ENCODE measurements at places on chromosomes 6 and 20.

DNA sequence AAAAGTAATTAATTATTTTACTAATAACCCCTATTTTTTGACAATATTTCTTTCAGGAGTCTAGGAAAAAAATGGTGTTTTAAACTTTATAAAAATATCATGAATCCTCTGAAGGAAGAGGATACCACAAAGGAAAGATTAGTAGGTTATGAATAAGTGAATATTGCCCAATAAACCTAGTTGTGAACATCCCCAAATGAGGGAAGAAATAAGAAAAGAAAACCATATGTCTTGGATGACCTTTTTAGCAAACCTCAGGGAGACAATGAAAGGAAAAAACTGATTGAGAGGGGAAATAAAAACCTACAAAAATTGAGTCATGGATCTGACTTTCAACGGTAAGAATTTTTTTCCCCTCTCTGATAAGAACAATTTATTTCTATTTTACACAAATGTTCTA, 34.4 kb downstream of the TENT5A start:
- H3K4me3 ChIP-seq = no peak overlapping the region
- peaks cover 6% of the 10 kb centered on the region for H3K4me1 ChIP-seq
- DNase-seq = no peak
- H3K36me3 ChIP-seq = no peaks in the 10 kb centered on the region
- no peak overlapping the region for H3K27ac ChIP-seq

DNA sequence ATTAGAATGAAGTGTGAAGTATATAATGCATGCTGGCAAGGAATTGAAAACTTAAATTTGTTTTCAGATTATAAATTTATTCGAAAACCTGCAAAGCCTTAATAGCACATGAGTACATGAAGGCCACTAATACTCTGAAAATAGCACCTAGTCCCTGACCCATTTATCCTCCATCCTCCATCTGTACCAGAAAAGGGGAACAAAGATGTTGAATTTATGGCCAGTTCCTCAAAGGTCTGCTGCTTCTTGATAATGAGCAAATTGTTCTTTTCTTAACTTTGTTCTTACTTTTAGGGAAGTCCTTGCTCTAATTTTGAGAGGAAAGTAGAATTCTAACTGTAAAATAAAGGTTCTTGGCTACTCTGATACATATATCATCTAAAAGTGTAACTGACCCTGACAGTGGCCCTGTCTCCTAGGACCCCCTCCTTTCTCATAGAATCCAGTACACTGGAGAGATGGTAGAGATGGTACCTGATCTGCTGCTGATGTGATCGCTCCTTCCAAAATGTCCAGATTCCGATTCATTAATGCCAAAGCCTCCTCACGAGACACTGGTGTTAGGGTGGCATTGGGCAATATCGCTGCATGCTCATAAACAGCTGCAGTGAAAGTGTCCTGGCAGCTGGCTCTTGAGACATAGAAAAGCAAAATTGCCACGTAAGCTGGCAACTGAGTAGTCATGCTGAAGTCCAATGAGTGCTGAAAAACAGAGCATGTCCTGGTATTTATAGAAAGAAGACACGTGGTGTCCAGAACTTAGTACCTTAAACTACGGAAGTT, at the start of gene VNN1:
Gene VNN1, minus strand, starts transcription at position 704 of the 783 bp plus-strand sequence. Its CDS starts 20 bp downstream, at position 684.
- no peaks in the 10 kb centered on the region for H3K27me3 ChIP-seq
- DNase-seq = no peak
- H3K36me3 ChIP-seq = no peaks in the 10 kb centered on the region
- no peak within 1 kb of the TSS for H3K27ac ChIP-seq

DNA sequence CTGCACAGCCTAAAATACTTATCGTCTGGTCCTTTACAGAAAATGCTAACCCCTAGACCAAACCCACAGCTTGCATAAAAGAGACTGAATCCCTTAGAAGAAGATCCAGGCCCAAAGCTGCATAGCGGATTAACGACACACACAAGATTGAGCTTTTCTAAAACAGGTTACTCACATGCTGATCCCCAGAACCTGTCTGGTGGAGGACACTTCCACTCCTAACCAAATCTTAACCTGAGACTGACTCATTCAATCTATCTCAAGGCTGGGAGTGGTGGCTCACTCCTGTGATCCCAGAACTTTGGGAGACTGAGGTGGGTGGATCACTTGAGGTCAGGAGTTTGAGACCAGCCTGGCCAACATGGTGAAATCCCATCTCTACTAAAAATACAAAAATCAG, 2.8 kb upstream of the SLPI start:
- H3K27me3 ChIP-seq = no peaks in the 10 kb centered on the region
- peaks cover 17% of the 10 kb centered on the region for H3K4me1 ChIP-seq
- DNase-seq = no peak
- H3K4me3 ChIP-seq = no peak overlapping the region
- H3K36me3 ChIP-seq = no peaks in the 10 kb centered on the region
- no peak overlapping the region for H3K27ac ChIP-seq

DNA sequence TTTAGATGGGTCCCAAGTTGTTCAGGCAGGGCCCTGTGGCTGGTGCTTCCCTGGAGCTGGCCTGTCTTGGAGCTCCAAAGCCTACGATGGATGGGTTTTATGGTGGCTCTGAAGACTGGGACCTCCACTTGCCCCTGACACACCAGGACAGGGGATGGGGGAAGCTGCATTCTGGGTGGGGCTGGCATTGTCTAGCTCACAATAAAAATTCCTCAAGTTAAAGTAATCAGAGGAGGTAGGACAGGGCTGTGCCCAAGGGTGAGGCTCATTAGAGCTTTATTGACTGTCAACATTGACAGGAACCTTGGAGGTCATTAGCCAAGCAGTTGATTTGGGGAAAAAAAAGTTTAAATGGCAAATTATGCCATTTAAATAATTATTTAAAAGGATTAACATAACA, 35.7 kb downstream of the TFAP2C start:
- no peak overlapping the region for H3K4me3 ChIP-seq
- H3K36me3 ChIP-seq = no peaks in the 10 kb centered on the region
- H3K27ac ChIP-seq = no peak overlapping the region
- H3K27me3 ChIP-seq = no peaks in the 10 kb centered on the region

GRCh38 chr6:60867548-60867947, 1418.5 kb downstream of the KHDRBS2 start:
- H3K4me3 ChIP-seq = no peak overlapping the region
- H3K27ac ChIP-seq = no peak overlapping the region
- no peaks in the 10 kb centered on the region for H3K36me3 ChIP-seq
- no peak for DNase-seq
- peaks cover 4% of the 10 kb centered on the region for H3K4me1 ChIP-seq

GRCh38 chr6:140437619-140438345, 1063.3 kb upstream of the CITED2 start:
- H3K4me3 ChIP-seq = no peak overlapping the region
- peak overlapping the region; percentile 5 for H3K27ac ChIP-seq
- DNase-seq = no peak

GRCh38 chr6:90574610-90575009, 12.3 kb downstream of the MAP3K7 start:
- H3K27ac ChIP-seq = no peak overlapping the region
- H3K4me3 ChIP-seq = no peak overlapping the region
- peaks cover 72% of the 10 kb centered on the region for H3K36me3 ChIP-seq
- no peaks in the 10 kb centered on the region for H3K4me1 ChIP-seq

DNA sequence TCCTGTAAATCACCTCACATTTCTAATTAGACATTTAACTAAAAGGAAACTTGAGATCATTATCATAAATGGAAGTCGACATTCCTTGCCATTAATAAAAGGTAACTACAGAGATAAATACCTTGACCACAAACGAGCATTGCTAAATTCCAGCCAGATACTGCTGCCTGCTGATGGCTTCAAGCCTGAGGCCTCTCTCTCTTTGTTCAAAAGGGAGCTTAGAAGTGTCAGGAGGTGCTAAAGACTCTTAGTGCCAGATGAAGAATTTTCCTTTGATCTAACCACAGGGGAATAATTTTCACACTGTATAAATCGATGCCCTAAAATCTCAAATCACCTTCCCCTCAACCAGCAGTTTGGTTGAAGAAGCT, 248.2 kb upstream of the PMEPA1 start:
- H3K27ac ChIP-seq = no peak overlapping the region
- no peaks in the 10 kb centered on the region for H3K36me3 ChIP-seq
- no peak for DNase-seq
- no peaks in the 10 kb centered on the region for H3K4me1 ChIP-seq
- H3K4me3 ChIP-seq = no peak overlapping the region
- H3K27me3 ChIP-seq = no peaks in the 10 kb centered on the region

- no peaks in the 10 kb centered on the region for H3K27me3 ChIP-seq
- DNase-seq = no peak
- no peak overlapping the region for H3K27ac ChIP-seq
- peaks cover 16% of the 10 kb centered on the region for H3K4me1 ChIP-seq
- no peak overlapping the region for H3K4me3 ChIP-seq
Observed at GRCh38 chr6:163264662-163265035, 149.9 kb upstream of the QKI start.

GRCh38 chr20:44018942-44019637, 104.4 kb downstream of the TOX2 start:
- H3K27ac ChIP-seq = no peak overlapping the region
- no peaks in the 10 kb centered on the region for H3K36me3 ChIP-seq
- DNase-seq = no peak
- H3K27me3 ChIP-seq = no peaks in the 10 kb centered on the region

- H3K4me1 ChIP-seq = no peaks in the 10 kb centered on the region
- no peaks in the 10 kb centered on the region for H3K27me3 ChIP-seq
- no peak overlapping the region for H3K4me3 ChIP-seq
- no peak for DNase-seq
- peaks cover 38% of the 10 kb centered on the region for H3K36me3 ChIP-seq
Observed at GRCh38 chr6:161215193-161215592, 58.7 kb downstream of the AGPAT4 start.

DNA sequence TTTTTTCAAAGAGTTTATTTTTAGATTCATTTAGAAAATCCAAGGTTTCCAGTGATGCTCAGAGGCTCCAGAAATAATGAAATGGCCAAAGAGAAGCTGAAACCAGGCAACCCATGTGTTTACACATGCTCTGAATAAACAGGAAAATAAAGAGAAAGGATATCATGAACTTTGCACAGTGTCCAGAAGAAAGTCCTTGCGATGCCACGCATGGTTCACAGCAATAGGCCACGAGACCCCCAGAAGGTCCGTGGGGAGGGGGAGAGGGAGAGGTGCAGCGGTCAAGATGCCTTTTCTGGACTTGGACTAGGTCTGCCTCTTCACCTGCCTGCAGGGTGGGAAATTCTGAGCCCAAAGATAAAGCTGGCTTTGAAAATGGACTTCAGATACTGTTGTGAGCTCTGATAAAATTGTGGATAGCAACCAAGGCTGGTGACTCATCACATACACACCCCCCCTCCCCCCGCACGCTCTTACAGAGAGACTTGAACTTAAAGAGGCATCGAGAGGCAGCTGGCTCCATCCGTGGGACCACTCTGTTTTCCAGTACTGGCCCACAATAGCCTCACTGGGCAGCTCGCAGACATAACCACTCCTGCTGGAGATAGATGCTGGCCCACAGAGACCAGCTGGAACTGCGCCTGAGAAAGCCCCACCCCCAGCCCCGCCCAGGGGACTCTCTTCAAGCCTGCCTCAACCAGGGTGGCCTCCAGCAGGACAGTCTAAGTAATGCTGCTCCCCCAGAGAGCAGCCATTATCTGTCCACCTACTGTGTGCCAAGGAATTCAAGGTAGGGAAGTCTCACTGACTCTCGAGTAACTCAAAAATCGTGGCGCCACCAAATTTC, 21.2 kb upstream of the NFATC2 start:
- DNase-seq = no peak
- peaks cover 53% of the 10 kb centered on the region for H3K27me3 ChIP-seq
- H3K4me3 ChIP-seq = no peak overlapping the region

DNA sequence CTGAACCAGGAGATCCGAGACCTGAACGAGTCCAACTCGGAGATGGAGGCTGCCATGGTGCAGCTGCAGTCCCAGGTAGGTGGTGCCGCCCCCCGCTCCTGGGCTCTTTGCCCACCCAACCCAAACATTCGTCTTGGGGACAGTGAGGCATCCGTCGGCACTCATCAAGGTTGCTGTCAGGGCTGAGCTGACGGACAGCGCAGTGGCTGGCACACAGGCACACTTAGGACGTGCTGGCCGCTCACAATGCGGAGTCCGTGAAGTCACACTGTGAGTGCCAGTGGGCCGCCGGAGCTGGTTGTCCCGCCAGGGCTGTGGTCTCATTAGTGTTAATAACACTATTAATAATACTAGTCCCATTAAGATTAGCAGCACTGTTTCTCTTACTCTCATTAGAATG, 18.2 kb upstream of the PCMTD2 start:
- no peaks in the 10 kb centered on the region for H3K27me3 ChIP-seq
- peaks cover 3% of the 10 kb centered on the region for H3K4me1 ChIP-seq
- no peak overlapping the region for H3K27ac ChIP-seq
- peak overlapping the region; percentile 63 for H3K4me3 ChIP-seq

DNA sequence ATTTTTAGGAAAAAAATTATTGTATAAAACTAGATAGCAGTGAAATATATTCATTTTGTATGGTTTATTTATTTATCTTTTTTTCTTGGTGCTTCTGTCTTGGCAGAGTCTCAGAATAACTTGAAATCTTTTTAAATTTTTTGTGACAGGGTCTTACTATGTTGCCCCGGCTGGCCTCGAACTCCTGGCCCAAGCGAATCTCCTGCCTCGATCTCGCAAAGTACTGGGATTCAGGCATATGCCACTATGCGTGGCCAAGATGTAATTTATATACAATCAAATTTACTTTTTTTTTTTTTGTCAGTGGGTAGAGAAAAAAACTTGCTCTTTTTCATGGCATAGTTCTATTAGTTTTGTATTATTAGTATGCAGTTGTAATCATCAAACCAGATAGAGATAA, 13.7 kb downstream of the CBFA2T2 start:
- no peak overlapping the region for H3K4me3 ChIP-seq
- DNase-seq = no peak
- no peak overlapping the region for H3K27ac ChIP-seq

GRCh38 chr6:50353603-50354002, 303.9 kb upstream of the DEFB112 start:
- H3K27ac ChIP-seq = no peak overlapping the region
- H3K36me3 ChIP-seq = no peaks in the 10 kb centered on the region
- no peaks in the 10 kb centered on the region for H3K27me3 ChIP-seq
- H3K4me3 ChIP-seq = no peak overlapping the region
- no peaks in the 10 kb centered on the region for H3K4me1 ChIP-seq

GRCh38 chr6:30483677-30484279, 5.5 kb upstream of the HLA-E start:
- H3K36me3 ChIP-seq = no peaks in the 10 kb centered on the region
- no peak overlapping the region for H3K27ac ChIP-seq
- H3K4me3 ChIP-seq = no peak overlapping the region
- H3K4me1 ChIP-seq = no peaks in the 10 kb centered on the region
- H3K27me3 ChIP-seq = peaks cover 6% of the 10 kb centered on the region
- DNase-seq = peak; percentile 49

GRCh38 chr6:319177-320131, 27.2 kb downstream of the DUSP22 start:
- H3K27ac ChIP-seq = no peak overlapping the region
- no peak overlapping the region for H3K4me3 ChIP-seq
- H3K4me1 ChIP-seq = peaks cover 5% of the 10 kb centered on the region
- no peaks in the 10 kb centered on the region for H3K27me3 ChIP-seq

DNA sequence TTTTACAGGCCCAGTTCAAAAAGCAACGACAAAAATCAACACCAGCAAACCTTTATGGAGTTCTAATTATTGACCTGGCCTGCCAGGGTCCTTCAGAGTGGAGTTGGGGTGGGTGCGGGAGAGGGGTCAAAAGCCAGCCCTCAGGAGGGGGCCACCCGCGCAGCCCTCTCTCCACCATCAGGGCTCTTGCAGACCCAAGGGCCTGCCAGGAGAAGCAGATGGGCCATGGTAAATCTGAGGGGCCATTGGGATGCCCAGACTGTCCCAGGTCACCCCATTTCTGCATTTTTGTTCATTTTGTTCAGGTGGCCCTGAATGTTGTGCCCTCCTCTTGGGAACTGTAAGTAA, 88.4 kb downstream of the DHX35 start:
- no peak for DNase-seq
- H3K27me3 ChIP-seq = peaks cover 16% of the 10 kb centered on the region
- no peak overlapping the region for H3K27ac ChIP-seq
- peaks cover 4% of the 10 kb centered on the region for H3K4me1 ChIP-seq

Data from neuronal stem cell (in vitro differentiated cells).